ENCODE measurements at places on chromosomes 7 and 10.

DNA sequence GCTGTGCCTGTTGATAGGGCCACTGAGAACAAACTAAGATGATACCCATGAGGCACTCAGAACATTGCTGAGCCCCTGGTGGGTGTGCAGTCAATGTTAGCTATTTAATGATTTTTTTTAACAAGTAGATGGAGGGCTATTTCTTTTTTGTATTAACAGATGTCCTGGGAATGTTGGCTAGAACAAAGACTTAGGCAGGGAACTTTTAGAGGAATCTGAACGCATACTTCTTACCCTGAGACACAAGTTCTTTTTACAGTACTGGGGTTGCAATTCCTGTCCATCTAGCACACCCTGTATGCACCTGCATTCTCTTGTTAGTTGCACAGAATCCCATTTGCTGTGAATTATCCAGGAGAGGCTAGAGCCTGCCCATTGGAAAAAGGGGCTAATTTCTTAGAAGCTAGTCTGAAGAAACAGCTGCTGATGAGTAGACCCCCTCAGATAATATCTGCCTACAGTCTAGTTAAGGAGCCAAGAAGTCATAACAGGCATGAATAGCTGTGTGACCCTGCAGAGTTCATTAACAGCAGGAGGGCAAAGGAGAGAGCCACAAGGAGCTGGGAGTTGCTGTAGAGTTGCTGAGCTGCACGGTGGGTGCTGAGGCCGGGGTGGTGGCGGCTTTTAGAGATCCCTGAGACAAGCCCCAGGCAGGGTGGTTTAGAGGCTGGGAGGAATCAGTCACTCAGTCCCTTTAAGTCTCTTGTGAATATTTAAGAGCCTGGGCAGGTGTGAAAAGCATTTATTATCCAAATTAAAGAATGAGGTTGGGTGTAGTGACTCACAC is 103.7 kb upstream of the FZD8 start:
- no peak for DNase-seq

- DNase-seq: no peak
Measured at GRCh38 chr7:146656988-146657387, 540.4 kb downstream of the CNTNAP2 start.

GRCh38 chr7:4882169-4883032 is 1.1 kb downstream of the RADIL start:
- no peak for DNase-seq

DNA sequence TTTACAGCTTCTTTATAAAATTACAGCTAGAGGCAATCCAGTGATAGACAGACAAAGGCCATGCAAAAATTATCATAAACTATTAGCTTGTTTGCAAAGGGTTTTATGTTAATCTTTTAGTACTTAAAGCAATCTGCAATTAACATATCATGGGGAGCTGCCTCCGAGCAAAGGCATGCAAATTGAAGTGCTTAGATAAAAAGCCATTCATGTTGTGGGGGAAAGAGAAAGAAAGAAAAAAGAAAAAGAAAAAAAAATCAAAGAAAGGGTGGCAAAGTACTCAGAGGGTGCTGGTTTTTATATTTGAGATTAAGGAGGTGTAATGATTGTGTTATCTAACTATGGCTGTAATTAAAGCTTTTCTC is 799.5 kb downstream of the LRMDA start:
- DNase-seq: no peak

GRCh38 chr10:86254081-86254480 is 112.5 kb downstream of the GRID1 start:
- no peak for DNase-seq

- no peak for DNase-seq
Measured at GRCh38 chr7:44310221-44310848, 15.1 kb downstream of the CAMK2B start.

- DNase-seq: no peak
Measured at GRCh38 chr7:7210475-7211237, 28.3 kb downstream of the C1GALT1 start.

DNA sequence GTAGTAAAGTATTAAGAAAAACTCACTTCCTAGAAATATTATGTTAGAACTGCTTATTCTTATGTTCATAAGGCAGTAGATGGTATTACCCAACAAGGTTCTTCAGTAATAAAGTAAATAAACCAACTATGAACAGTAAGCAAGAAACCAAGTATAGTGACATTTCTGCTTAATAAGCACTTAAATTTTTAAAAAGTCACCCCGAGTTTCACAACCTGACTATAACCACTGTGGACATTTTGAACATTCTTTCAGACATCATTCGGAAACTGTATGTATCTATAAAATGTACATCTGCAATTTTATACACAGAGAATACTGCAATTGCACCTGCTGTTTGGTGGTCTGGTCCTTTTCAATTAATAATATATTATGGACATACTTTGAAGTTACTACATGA is 1073.6 kb downstream of the XPNPEP1 start:
- no peak for DNase-seq

GRCh38 chr10:49622426-49623425 is 8.9 kb downstream of the CHAT start:
- DNase-seq: no peak

GRCh38 chr7:23276947-23277346 is 22.2 kb upstream of the MALSU1 start:
- DNase-seq: no peak

DNA sequence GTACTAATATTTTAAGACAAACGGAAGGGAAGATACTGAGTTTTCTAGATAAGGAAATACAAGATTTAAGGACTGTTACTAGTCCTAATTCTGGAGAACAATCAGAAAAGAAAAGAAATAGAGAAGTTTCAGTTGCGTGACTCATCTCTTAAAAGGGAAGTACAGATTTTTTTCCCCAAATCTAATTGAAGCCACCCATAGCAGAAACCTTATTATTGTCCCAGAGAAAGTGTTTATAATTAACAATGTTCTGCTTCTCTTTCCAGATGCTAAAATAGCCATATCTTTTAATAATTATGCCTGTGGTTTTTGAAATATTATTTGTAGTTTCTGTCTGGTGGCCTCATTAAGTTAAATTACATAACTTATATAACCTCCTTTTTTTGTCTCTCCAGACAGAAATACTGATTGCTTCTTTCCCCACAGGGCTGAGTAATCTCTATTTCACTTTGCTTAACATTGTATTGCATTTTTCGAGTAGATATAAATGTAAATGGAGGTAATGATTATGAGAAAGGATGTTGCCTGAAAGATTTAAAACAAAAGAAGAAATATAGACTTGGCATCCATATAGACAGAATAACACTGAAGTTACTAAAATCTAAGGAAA is 240.7 kb upstream of the MBL2 start:
- no peak for DNase-seq

DNA sequence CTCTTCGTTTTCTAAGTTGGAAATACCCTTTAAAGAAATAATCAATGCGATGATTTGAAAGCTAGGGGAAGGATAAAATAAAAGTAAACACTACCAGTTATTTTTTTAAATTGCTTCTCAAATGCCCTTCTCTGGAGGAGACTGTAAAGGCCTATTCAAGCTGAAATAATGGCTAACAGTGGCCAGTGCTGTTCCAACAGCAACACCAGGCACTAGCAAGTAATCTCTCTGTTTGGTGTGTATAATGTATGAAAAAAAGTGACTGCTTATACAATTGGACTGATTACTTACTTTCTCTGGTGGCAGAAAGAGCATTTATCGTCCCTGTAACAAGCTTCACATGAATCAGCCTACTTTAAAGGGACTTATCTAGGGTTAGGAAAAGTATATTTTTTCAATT is 102.7 kb downstream of the CSTF2T start:
- DNase-seq: no peak

DNA sequence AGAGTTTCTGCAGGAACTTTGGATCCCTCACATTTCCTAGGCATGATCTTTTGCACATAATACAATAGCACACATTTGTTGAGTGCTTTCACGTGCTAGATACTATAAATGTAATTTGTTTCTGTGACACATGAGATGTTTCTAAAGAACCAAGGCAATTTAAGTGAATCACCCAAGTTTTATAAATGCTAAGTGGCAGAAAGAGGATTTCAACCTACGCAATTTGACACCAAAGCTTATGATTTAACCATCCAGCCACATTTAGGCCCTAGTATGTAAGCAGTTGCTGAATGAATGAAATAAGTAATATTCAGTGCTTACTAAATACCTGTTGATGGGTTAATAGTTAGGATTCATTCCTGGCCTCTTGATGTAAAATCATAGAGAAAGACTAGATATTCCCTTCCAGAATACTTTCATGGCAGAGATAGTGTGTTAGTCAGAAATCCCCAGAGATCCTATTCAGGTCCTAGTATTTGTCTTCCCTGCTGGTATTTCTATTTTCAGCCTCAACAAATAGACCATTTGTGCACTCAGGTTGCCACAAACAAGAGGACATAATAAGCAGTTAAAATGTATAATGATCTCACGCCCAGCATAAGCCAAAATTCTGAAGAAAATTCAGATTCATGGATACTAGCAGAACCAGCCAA is 572.6 kb downstream of the IPMK start:
- no peak for DNase-seq

DNA sequence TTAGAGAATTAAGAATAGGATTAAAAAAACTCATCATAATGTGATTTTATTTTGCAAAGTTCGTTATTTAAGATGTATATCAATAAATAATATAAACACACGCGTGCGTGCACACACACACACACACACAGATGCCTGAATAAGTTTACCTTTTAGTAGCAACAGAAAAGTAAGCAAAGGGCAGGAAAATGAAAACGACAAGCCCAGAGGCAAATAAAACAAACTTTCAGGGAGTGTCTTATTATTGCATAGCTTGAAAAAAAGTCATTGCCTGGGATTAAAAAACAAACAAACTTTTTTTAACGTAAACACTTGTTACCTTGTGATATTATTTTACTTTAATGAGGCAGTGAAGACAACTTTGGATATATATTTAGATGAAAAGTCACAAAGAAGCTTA is 226.4 kb downstream of the BAMBI start:
- DNase-seq: no peak

- DNase-seq: no peak
Measured at GRCh38 chr7:66246554-66247171, 41.5 kb downstream of the TPST1 start.

DNA sequence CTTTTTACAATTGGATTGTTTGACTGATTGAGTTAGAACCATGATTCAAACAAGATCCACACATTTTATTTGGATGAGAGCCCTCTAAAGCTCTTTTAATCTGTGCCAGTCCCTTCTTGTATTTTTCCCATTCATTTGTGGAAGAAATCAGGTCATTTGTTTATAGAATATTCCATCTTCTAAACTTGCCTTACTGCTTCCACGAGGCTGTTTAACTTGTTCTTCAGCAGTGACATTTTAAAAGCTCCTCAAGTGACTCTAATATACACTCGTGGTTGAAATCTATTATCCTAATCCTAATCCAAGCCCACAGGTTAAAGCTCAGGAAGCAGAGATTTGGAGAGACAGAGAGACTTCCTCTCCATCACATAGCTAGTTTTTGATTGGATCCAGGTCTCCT is 155.4 kb upstream of the SVIL start:
- DNase-seq: no peak

GRCh38 chr7:158614700-158615099 is 27.1 kb upstream of the PTPRN2 start:
- no peak for DNase-seq

DNA sequence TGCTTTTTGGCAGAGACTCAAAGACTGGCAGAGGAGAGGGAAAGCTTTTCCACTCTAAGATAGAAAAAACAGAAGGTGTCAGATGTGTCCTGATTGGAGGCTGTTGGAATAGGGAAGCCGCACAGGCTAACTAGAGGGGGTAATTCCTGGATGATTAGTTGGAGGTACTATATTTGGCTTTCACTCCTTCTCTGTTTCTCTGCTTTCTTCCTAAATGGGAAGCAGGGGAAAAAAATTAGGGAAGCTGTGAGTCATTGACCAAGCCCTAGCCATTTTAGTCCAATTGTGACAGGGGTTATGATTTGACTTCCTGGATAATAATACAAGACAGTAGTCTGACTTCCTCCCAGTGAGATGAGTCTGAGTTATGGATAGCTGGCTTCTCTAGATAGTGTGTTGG is 475.2 kb upstream of the CELF2 start:
- no peak for DNase-seq

- DNase-seq: no peak
Measured at GRCh38 chr7:121153995-121154394, 165.5 kb downstream of the CPED1 start.

GRCh38 chr7:7351832-7352231 is 169.5 kb downstream of the C1GALT1 start:
- no peak for DNase-seq

GRCh38 chr10:114167985-114168384 is 6.0 kb downstream of the CCDC186 start:
- DNase-seq: no peak

- DNase-seq: no peak
Measured at GRCh38 chr10:43904844-43905243, 256.2 kb upstream of the ZNF32 start.

DNA sequence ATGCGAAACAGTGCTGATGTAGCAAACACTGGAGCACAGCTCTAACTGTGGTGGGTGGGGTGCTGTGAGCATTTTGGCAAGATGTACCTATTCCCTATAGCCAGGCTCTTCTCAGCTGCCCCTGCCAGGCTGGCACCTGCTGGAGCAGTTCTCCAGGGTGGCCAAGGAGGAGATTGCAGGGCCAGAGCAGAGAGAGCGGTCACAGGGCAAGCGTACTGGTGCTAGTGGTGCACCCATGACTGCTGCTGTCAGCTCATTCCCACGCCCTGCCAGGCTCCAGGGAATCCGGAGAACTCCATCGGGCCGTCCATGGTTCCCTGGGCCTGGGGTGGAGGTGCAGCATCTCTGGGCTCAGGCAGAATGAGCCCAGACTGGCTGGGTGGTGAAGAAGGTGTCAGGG is 2.1 kb downstream of the COL13A1 start:
- DNase-seq: no peak

- no peak for DNase-seq
Measured at GRCh38 chr10:234708-235406, 99.6 kb downstream of the ZMYND11 start.

GRCh38 chr7:35331730-35332678 is 78.1 kb upstream of the TBX20 start:
- DNase-seq: no peak

GRCh38 chr10:978826-979421 is 9.3 kb upstream of the GTPBP4 start:
- DNase-seq: no peak

GRCh38 chr10:34480345-34480744 is 334.8 kb downstream of the PARD3 start:
- DNase-seq: no peak

DNA sequence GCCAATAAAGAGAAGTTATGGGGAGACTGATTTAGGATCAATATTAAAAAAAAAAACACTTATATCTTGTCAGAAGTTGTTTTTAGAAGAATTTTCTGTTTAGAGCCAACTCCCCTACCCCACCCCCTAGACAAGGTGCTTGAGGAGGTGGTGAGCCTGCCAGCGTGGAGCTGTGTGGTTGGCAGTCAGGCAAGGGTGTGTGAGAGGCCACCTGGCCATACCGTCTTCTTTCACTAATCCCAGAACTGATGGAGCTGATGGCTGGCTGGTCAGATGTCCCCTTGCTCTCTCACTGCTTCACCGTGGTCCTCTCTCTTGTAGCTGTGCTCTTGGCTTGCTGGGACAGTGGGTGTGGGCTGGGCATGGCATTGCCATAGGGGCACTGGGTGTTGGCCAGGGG is 34.3 kb downstream of the NACAD start:
- no peak for DNase-seq

All from left renal cortex interstitium (tissue), 4 donors.